ENCODE measurements at places on chromosomes 3 and 15.

DNA sequence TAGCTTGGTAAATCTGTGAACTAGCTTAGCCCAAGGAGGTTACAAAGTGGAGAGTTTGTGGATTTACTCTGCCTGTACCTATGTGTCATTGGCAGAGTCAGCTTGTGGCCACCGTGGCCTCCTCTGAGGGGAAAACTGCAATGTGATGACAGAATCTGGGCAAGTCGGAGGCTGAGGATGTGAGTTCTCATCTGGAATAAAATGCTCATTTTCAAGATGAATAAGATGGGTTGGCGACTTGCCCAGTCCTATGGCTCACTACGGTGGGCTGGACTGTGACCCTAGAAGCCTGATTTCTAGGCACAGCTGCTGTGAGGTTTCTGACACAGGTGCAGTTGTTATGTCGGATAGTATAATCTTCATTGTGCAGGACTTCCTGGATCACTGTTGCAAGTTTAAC is 83.7 kb downstream of the ETV5 start:
- DNase-seq, result no peak

- DNase-seq, result no peak
Measured at GRCh38 chr15:84826369-84826823, 9.2 kb downstream of the ALPK3 start.

GRCh38 chr3:77815467-77815866 is 775.6 kb downstream of the ROBO2 start:
- DNase-seq, result no peak

GRCh38 chr3:16249336-16249735 is 15.4 kb downstream of the DPH3 start:
- no peak for DNase-seq

GRCh38 chr3:129530251-129530791 is 1.9 kb downstream of the RHO start:
- DNase-seq, result no peak

DNA sequence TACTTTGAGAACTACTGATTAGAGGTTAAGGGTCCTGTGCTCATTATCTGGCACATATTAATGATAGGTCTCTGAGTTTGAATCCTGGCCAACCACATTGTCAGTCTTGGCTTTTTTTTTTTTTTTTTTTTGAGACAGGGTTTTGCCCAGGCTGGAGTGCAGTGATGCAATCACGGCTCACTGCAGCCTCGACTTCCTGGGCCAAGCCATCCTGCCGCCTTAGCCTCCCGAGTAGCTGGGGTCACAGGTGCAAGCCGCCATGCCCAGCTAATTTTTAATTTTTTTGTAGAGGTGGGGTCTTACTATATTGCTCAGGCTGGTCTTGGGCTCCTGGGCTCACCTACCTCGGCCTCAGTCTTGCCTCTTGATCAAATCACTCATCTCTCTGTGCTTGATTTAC is 547 bp upstream of the PCCB start:
- no peak for DNase-seq

- no peak for DNase-seq
Measured at GRCh38 chr15:71458089-71458660, 342.9 kb downstream of the THSD4 start.

GRCh38 chr15:89197503-89197971 is 23.8 kb downstream of the RLBP1 start:
- peak; percentile 57 for DNase-seq

All from posterior cingulate gyrus (tissue), 11 donors.